Renal cortical epithelial cell (primary cell): ENCODE measurements at places on chromosomes 4 and X. TPM values are rescaled to one million over a fixed set of nuclear protein-coding genes. Genes with fewer than 3 reads are reported as not detected.
A peak's percentile ranks its signal among the peaks of the same experiment; 100 is the strongest.

- peak; percentile 63 for DNase-seq
Measured at GRCh38 chr4:15232366-15233263, 195.2 kb upstream of the C1QTNF7 start.

- DNase-seq: peak; percentile 49
Measured at GRCh38 chr4:170087163-170087700, 2.5 kb downstream of the AADAT start.

DNA sequence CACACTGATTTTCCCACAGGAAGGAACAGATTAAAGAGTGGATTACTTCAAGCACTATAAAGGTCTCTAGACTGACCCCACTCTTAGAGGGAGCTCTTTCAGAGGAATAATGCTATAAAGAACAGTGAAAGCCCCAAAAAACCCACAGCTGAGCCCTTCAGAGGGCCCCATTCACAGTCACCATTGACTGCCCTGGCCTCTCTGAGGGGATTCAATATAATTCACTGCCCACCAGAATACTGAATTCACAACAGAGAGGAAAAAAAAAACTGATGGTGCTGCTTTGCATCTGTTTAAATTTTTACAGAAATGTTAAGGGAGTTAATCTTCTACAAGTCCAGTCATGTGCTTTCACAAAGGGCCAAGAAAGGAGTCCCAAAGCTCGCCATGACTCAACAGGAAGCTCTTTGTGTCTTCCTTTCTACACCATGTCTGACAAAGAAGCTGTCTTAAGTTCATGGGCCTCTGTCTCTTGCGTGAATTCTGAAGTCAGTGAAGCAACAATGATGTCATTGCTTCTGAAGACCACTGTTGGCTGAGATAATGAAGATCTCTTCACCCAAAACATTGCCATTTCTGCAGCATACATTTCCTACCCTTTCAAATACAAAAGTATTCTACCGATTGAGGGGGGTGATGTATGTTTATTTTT, 174.9 kb downstream of the ADAMTS3 start:
- DNase-seq: peak; percentile 89

GRCh38 chrX:122220644-122221373, 963.3 kb upstream of the GRIA3 start:
- no peak for DNase-seq

GRCh38 chr4:103089481-103089880, 10.2 kb downstream of the BDH2 start:
- no peak for DNase-seq

DNA sequence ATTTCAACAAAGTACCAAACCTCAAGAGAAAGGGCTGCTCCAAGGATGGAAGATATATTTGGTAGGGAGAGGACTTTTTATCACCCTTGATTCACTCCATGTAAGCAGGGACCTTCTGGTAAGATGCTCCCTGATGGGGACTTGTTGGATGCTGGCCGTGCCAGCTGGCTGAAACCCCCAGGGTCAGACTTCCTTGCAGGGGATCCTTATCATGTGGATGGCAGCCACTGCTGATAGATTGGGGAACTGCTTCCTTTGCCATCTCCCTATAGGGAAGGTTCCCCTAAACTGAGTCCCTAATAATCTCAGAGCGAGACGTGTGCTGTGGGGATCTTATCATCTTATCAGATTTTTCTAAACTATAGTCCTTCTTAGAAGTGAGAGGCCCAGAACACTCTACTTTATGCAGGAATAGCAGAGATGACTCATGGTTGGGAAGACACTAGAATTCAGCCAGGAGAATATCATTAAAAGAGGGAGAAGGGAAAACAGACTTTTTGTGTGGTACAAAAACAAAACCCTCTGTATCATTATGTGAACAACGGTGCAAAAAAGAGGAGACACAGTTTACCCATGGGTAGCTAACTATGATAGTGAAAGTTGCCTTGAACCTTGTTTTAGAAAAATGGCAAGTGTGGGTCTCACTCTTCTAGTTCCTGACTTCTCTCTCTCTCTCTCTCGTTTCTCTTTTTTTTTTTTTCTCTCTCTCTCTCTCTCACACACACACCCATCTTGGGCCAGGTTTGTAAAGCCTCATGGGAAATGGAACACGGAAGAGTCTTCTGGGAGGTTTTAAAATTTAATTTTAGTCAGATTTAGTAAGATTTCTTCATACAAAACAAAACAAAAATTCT, 16.1 kb downstream of the RHOH start:
- DNase-seq: peak; percentile 11

- DNase-seq: peak; percentile 21
Measured at GRCh38 chr4:143207555-143207954, 22.8 kb downstream of the USP38 start.

- DNase-seq: no peak
Measured at GRCh38 chr4:150371869-150372268, 210.1 kb upstream of the MAB21L2 start.

DNA sequence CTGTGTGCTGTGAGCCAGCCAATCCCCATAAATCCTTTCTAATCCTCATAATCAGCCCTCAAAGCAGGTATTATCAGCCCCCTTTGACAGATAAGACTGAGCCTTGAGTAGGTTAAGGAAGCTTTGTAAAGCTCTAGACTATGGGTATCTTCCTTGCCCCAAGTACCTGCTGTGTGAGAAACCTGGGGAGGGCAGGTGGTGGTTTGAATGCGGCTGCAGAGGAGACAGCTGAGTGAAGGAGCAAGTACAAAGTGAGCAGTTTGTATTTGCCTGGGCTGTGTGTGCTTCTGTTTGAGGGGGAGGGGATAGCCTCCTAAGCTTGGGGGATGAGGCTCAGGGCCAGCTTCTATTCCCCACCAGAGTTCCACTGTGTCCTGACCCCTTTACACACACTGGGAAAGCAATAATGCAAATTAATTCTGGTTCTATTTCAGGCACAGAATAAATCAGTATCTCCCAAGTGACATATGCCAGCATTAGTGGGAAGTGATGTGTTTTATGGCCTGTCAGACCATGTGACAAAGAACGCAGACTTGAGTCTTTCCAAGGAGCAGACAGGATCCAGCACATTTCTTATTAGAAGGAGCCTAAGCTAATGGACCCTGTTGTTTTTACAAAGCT, 63.5 kb downstream of the EVC start:
- no peak for DNase-seq

GRCh38 chrX:135697601-135698000, 15.8 kb upstream of the CT45A1 start:
- DNase-seq: no peak

- DNase-seq: no peak
Measured at GRCh38 chr4:60938621-60939020, 261.5 kb upstream of the ADGRL3 start.

DNA sequence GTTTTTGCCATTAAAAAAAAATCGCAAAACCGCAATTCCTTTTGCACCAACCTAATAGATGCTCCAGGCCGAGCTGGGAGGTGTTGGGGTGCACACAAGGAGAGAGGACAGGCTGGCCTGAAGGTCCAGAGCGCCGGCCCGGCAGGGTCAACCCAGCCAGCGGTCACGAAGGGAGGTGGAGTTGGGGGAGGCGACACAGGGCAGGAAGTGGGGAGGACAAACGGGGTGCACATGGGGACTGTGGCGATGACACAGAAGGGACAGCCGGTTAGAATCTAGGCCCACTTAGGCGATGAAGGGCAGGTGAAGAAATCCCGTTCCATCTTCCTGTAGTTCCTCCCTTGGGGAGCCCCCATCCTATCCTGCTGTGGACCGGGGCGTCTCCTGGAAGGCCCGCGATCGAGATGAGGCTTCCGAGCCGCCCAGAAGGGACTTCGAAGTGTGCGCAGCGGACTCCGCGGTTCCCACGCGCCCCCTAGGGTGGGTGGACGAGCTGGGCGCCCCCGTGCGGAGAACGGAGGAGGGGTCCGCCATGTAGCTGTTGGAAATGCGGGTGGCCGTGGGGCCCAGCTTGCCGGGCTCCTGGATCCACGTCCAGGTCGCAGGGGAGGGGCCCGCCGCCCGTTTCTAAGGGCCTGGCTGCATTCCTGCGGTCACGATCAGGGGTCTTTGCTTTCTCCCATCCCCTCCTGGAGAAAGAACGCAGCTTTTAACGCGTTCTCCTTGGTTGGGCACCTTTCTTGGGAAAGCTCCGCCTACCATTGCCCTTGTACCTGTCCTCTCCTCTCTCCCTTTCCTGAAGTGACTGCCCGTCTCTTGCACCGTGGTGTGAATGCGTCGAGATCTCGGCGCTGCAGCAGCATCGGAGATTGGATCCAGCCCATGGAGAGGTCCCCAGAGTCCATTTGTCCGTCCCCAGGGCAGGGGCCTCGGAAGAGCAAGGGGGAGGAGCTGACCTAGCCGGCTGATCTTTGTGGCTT, 17.0 kb upstream of the HPF1 start:
- no peak for DNase-seq

DNA sequence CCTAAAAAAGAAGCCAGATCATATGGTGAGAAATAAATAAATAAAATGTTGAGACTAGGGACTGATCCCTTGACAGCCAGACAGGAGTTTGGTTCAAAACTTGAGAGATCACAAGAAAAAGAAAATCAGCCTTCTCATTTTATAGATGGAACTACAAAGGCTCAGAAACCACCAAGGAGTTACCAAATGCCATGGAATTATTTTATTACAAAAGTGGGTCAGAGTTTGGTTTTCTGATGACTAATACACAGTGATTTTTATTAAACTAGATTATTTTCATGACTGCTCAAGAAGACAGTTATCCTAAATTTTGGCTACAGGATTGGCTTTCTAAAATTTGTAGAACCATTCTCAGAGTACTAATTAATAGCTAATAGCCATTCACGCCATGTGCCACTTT, 6.2 kb downstream of the CXCL1 start:
- no peak for DNase-seq

- no peak for DNase-seq
Measured at GRCh38 chr4:8209181-8209874, 10.2 kb downstream of the SH3TC1 start.

DNA sequence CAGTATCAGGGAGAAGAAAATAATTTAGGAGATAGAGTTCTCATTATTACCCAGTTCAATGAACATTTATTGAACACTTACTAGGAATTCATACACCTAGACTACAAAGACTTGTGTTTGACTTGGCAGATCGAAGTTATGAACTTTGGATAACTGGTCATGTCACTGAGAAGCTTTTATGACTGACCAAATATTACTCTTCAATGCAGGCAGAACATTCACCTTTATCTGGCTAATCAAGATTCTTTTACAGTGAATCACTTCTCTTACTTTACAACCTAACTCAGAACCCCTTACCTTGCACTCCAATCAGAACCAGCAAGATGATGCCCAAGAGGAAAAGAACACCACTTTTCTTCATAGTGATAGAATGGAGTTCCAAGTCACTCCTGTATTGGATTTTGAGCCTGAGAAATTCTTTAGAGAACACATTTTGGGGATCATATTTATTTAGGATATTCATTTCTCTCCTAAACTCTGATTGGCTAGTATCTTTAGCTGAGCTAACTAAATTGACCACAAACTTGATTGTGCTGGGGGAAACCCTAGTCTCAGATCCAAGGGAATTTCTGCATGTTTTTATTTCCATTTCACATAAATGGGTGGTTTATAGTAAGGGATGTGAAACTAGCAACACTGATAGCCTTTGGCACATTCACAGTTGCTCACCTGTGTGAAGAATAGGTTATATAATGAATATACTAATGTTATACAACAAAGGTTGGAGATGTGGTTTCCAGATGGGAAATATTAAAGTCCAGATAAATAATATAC, at the start of gene CXCL9:
Gene CXCL9 (minus strand): TSS at position 421 of the 774 bp plus-strand sequence. CDS start 60 bp downstream, at position 361.
- DNase-seq: peak; percentile 42

- peak; percentile 29 for DNase-seq
Measured at GRCh38 chrX:70970482-70970995, 39.6 kb upstream of the SLC7A3 start.

GRCh38 chrX:98065151-98065550, 1181.4 kb downstream of the RPA4 start:
- DNase-seq: no peak

GRCh38 chr4:29467044-29467717, 1253.0 kb upstream of the PCDH7 start:
- DNase-seq: no peak

SLC6A14 gene
- under 0.01 and 0.69 TPM in 2 replicates for total RNA-seq

MAGEA2 gene
- not detected in 2 replicates for total RNA-seq

KIAA1210 gene
- not detected in 2 replicates for total RNA-seq

STPG2 gene
- total RNA-seq: 0.75 and 0.87 TPM in 2 replicates

LRCH2 gene
- 1.4 and 7.4 TPM in 2 replicates for total RNA-seq

FGD1 gene
- 1.7 and 9.3 TPM in 2 replicates for total RNA-seq

PPP2R2C gene
- 0.20 and 2.6 TPM in 2 replicates for total RNA-seq

SPANXD gene
- not detected in 2 replicates for total RNA-seq
